CD4-positive, alpha-beta T cell treated with Interleukin-10 for 1 hour (primary cell): ENCODE measurements at places on chromosomes 16 and 17.

GRCh38 chr16:88792078-88792550, 7.1 kb upstream of the PIEZO1 start:
- DNase-seq, result no peak

- DNase-seq, result no peak
Observed at GRCh38 chr16:50653633-50654519, 27.2 kb downstream of the SNX20 start.

DNA sequence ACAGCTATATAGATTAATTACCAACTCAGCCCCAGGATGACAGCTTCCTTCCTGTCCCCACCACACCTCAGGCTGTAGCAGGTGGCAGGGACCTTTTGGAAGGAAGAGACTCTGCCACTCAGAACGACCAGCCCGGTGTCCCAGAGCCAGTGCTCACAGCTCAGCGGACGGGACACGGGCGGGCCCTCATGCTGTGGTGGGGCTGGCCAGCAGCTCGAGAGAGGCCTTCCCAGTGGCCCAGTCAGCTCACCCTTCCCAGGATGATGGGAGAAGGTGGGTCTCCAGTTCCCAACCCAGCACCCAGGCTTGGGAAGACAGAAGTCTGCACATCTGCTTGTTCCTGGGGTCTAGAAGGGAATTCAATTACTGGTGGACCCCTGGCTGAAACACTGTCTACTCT, 10.5 kb downstream of the NUDT16L1 start:
- no peak for DNase-seq

DNA sequence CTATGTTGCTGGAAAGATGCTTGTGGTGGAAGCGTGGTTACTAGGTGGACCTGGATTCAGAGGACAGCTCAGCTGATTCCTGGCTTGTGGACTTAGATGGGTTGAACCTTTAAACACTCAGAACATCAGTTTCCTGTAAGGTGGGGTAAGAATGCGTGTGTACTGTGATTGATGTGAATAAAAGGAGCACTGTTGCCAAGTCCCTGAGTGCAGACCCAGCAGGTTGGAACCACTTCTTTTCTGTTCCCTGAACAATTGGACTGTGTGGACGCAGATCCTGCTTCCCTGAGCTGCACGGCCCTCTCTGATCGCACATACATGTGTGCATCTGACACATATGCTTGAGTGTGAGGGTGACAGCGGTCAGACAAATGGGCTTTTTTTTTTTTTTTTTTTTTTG, 37.5 kb downstream of the RPTOR start:
- DNase-seq, result no peak

- no peak for DNase-seq
Observed at GRCh38 chr16:13041180-13041579, 139.8 kb downstream of the SHISA9 start.

DNA sequence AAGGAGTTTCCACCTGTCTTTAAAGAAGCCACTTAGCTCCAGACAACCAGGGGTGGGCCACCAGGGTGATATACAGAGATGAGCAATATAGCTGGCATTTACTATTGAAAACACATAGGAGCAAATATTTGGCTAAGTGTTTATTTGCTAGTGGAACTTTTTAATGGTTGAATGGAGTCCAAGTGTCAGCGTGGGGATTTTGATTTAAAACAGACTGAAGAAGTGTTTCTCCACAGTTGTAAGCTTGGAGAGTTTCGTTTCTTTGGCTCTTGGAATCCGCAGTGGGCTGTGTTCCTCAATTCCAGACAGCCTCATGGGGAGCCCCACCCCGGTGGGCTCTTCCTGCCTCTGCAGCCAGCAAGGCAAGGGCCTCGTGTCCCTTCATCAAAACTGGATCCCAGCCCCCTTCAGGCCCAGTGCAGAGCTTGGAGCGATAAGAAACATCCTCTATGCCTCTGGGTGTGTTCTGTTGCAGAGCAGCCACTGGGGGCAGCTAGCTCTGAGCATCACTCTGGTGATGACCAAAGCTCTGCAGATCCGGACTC, 36.1 kb downstream of the NOG start:
- no peak for DNase-seq

DNA sequence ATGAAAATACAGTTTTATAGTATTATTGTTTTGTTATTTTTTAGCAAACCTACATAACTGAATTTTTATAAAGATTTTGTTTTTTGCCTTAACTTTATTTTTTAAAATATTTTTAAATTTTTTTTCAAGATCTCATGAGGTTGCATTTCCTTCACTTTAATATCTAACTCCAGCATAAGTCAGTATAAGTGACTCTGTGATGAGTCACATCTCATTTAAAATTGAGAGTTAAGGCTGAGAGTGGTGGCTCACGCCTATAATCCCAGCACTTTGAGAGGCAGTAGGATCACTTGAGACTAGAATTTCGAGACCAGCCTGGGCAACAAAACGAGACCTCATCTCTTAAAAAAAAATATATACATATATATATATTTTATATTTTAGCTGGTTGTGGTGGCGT, 44.0 kb downstream of the NLK start:
- no peak for DNase-seq

DNA sequence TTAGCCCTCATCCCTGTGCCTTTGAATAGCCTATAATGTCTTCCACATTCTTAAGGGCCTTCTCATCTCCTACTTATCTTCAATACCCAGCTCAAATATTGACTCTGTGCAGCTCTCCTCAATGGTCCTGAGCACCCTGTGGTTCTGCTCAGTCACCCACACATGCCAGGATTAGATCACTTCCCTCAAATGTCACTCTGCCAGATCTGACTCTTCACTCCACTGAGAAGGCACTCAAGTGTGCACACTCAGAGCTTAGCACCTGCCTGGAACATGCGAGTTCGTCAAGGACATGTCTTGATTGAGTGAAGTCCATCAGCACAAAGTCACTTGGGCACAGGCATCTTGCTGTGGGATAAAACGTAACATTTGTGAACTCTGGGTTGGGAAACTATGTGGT, 404.8 kb downstream of the CDH13 start:
- DNase-seq, result no peak

DNA sequence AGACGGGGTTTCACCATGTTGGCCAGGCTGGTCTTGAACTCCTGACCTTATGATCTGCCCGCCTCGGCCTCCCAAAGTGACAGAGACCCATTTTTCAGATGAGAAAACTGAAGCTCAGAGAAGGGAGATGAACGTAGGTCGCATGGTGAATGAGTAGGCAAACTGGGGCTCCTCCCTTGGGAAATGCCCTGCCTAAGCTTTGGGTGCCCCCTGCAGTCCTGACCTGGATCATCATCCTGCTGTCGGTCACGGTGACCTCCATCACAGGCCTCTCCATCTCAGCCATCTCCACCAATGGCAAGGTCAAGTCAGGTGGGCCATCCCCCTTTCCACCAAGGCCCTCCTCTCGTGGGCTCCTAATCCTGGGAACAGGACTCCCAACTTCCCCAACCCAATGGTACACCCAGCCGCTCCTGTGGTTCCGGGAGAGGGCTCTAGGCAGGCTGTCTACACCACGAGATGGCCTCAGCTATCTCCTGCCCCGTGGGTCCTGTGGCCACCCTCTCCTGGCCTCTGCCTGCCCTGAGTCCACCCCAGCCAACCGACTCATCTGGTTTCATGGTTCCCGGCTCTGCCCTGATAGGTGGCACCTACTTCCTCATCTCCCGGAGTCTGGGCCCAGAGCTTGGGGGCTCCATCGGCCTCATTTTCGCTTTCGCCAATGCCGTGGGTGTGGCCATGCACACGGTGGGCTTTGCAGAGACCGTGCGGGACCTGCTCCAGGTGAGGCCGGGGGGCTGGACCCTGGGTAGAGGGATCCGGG, 4.7 kb downstream of the SLC12A3 start:
- peak; percentile 40 for DNase-seq

GRCh38 chr16:56262148-56262547, 70.9 kb downstream of the GNAO1 start:
- peak; percentile 74 for DNase-seq

- DNase-seq, result no peak
Observed at GRCh38 chr16:21603928-21604327, 4.6 kb downstream of the METTL9 start.

DNA sequence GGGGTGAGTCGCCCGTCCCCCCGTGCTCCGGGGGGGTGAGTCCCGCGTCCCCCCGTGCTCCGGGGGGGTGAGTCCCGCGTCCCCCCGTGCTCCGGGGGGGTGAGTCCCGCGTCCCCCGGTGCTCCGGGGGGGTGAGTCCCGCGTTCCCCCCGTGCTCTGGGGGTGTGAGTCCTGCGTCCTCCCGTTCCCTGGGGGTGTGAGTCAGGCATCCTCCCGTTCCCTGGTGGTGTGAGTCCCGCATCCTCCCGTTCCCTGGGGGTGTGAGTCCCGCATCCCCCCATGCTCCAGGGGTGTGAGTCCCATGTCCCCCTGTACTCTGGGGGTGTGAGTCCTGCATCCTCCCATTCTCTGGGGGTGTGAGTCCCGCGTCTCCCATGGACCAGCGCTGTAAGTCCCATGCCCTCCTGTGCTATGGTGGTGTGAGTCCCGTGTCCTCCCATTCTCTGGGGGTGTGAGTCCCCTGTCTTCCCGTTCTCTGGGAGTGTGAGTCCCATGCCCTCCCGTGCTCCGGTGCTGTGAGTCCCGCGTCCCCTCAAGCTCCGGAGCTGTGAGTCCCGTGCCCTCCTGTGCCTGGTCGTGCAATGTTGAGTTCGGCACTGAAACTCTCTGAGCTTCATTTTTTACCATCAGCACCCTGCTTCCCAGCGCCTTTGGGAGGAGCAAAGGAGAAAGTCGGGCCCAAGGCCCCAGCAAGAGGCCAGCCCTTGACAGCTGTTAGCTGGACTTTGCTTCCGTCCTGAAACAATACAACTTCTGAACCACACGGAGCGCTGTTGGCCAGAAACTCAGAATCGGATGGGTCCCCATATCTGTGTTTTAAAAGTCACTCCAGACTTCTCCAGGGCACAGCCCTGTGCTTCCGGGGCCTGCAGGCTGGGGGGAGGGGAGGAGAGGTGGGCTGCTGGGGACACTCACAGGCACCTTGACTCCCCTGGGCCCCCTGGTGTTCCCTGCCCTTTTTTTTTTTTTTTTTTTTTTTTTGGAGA, 11.5 kb upstream of the ZC3H18 start:
- peak; percentile 15 for DNase-seq

DNA sequence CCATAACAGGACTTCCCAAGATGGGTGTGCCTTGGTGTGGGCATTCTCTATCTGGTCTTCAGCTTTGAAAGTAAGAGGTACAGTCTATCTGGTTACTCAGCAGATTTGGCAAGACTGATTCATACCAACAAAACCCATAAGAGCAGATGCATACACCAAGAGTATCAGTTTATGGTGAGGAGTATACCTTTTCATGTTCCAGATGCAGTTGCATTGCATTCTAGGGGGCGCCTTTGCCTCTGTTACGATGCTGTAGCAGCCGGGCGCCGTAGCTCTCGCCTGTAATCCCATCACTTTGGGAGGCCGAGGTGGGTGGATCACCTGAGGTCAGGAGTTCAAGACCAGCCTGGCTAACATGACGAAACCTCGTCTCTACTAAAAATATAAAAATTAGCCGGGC, 31.1 kb upstream of the CARMIL2 start:
- peak; percentile 6 for DNase-seq
